ENCODE measurements at places on chromosomes 12 and 14. TPM values are rescaled to one million over a fixed set of nuclear protein-coding genes. Genes with fewer than 3 reads are reported as not detected.

GRCh38 chr12:120971299-120972180 lies 6.8 kb upstream of the HNF1A start:
- DNase-seq = peak; percentile 70
- no peaks in the 10 kb centered on the region for H3K36me3 ChIP-seq
- H3K27me3 ChIP-seq = no peaks in the 10 kb centered on the region

DNA sequence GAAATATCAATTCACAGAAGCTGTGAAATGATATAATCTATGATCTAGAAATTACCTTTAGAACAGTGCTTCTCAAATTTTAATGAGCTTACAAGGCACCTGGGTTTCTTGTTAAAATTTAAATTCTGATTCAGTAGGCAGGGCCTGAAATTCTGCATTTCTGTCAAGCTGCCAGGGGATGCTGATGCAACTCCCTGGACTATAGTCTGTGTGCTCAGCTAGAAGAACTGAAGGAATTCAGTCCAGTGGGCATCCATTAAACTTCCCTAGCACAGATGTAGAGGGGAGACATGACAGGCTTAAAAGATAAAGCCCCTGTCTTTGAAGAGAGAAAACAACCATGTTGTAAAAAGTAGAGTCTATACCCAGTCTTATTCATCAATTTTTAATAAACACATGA lies 441.8 kb downstream of the TMTC2 start:
- H3K4me3 ChIP-seq = no peak overlapping the region
- no peaks in the 10 kb centered on the region for H3K4me1 ChIP-seq
- no peak overlapping the region for H3K27ac ChIP-seq

DNA sequence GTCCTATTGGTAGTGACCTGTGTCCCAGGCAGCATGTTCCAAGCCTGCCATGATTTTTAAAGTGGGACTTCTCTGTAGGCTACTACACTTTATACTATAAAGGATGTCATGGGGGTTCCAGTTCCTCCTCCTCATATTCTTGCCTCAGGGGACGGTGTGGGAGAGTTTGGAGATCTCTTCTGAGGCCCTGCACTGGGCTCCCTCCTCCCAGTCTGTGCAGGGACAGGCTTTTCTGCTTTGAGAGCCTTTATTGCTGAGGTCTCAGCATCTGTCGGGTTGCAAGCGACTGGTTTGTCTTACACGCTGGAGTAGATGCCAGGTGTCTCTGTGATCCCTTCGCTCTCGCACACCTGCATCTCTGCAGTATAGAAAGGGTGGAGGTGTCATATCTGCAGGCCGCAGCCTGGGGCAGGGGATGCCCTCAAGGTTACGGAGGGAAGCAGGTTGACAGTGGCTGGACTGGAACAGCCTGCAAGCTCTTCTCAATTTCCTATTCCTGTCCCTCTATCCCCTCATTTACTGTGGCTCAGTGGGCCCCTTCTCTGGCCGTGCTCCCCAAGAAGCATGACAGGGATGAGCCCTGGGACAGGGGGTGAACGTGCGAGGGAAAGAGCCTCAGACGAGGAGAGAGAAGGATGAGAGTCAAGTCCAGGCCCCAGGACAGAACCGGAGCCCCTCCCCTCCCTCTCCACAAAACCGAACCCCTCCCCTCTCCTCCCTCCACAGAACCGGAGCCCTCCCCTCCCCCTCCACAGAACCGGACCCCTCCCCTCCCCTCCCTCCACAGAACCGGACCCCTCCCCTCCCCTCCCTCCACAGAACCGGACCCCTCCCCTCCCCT lies 51.3 kb downstream of the SLC6A12 start:
- no peaks in the 10 kb centered on the region for H3K36me3 ChIP-seq
- H3K4me1 ChIP-seq = no peaks in the 10 kb centered on the region
- no peak for DNase-seq
- H3K27ac ChIP-seq = no peak overlapping the region

DNA sequence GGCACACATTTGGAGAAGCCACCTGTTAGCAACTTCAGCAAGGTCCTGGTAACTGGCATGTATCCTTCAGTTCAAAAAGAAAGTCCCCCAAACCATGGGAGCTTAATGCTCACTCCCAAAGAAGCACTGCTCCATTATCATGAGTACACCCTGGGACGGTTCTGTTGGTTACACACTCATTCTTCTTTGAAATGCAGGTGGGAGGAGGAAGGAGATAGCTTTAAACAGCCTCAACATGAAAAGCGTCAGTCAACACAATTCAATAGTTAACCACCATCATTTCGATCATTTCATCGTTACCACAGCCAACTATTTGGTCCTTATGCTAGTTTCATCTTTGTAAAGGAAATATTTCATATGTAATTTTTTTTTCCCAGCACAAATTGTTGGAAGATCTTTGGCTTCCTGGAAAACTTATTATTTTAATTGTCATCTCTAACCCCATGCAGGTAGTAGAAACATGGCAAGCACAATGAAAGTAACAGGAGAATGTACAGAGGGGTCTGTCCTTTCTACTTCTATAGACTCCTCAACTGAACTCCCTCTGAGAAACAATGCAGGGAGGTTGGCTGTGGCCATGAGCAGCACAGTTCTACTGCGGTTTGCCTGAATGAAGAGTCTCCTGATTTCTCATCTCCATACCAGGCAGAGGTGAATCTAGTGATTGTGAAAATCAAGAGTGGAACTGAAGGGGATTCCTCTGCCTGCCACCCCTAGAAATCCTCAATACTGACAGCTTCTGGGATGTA lies 196.4 kb upstream of the FOXN3 start:
- peak overlapping the region; percentile 81 for H3K27ac ChIP-seq
- H3K27me3 ChIP-seq = no peaks in the 10 kb centered on the region
- no peak for DNase-seq
- peaks cover 16% of the 10 kb centered on the region for H3K36me3 ChIP-seq

- H3K36me3 ChIP-seq = no peaks in the 10 kb centered on the region
- H3K4me3 ChIP-seq = no peak overlapping the region
- H3K27me3 ChIP-seq = no peaks in the 10 kb centered on the region
- peaks cover 47% of the 10 kb centered on the region for H3K4me1 ChIP-seq
Measured at GRCh38 chr14:91234791-91235114, 9.8 kb downstream of the GPR68 start.

DNA sequence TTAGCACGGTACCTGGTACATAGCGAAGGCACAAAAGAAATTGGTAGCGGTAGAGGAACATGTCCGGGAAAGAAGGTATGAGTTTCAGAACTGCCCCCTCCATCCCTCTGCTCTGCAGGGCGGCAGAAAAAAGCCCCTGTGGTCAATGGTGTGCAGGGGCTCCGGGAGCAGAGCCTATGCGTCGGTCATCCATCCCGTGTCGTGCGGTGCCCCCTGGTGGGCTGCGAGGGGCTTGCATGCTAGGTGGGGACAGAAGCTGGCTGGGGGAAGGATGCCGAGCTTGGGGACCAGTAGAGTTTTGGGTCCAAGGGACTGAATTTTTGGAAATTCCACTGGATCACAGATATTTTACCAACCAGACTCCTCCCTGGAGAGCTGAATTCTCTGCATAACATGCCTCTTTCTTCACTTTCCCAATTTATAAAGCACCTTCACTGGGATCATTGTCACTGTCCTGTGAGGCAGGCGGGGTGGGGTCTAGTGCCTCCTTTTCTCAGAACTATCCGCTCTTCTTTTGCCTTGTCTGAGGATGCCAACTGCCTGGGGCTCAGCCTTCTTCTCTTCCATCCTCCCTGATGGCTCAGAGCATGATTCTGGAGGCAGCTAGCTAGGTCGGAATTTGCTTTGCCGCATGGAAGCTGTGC lies 148.7 kb downstream of the SMOC1 start:
- H3K4me1 ChIP-seq = no peaks in the 10 kb centered on the region
- H3K27me3 ChIP-seq = peaks cover 2% of the 10 kb centered on the region
- no peak overlapping the region for H3K4me3 ChIP-seq
- H3K36me3 ChIP-seq = no peaks in the 10 kb centered on the region
- no peak overlapping the region for H3K27ac ChIP-seq

- H3K4me3 ChIP-seq = no peak overlapping the region
- no peaks in the 10 kb centered on the region for H3K27me3 ChIP-seq
- H3K36me3 ChIP-seq = no peaks in the 10 kb centered on the region
- H3K27ac ChIP-seq = no peak overlapping the region
Measured at GRCh38 chr12:116389990-116390389, 112.5 kb upstream of the MED13L start.

- peaks cover 29% of the 10 kb centered on the region for H3K27me3 ChIP-seq
- no peak for DNase-seq
- no peak overlapping the region for H3K4me3 ChIP-seq
- H3K36me3 ChIP-seq = no peaks in the 10 kb centered on the region
- no peak overlapping the region for H3K27ac ChIP-seq
Measured at GRCh38 chr12:3178671-3179313, 101.6 kb downstream of the TSPAN9 start.

DNA sequence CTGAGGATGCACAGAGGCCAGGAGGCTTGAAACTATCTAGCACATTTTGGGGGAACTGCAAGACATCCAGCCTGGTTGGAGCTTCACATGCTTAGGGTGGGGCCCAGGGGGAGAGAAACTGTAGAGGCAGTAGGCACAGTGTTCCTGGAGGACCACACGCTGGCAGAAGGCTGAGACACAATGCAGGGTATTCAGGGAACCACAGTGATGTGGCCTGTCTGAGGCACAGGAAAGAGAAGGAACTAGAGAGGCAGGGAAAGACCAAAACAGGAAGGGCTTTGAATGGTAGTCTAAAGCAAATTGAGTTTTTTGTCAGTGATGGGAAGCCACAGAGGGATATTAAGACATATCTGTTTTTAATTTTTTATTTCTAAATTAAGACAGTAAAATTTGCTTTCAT lies 100.2 kb upstream of the PRICKLE1 start:
- no peaks in the 10 kb centered on the region for H3K27me3 ChIP-seq

GRCh38 chr12:19646599-19646998 lies 207.3 kb downstream of the AEBP2 start:
- DNase-seq = no peak
- H3K36me3 ChIP-seq = peaks cover 18% of the 10 kb centered on the region
- H3K4me3 ChIP-seq = no peak overlapping the region
- H3K27me3 ChIP-seq = no peaks in the 10 kb centered on the region
- H3K4me1 ChIP-seq = peaks cover 10% of the 10 kb centered on the region
- no peak overlapping the region for H3K27ac ChIP-seq

DNA sequence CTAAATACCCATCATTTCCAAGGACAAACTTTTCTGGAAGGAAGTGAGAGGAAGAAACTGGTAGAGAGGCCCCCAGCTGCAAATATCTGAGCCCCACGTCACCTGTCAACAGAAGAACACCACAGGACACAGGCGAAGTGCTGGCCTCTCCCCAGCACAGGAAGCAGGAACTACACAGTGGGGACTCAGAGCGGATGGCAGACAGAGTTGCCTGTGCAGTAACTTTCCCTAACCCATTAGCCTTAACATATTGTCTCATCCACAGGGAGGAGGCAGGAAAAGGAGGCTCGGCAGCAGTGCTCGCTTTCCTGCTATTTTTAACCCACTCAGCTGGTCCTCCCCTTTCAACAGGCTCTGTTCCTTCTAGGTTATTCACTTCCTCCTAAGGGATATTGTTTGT lies 111.5 kb upstream of the TMPO start:
- DNase-seq = no peak
- no peak overlapping the region for H3K4me3 ChIP-seq
- H3K36me3 ChIP-seq = no peaks in the 10 kb centered on the region
- H3K27me3 ChIP-seq = no peaks in the 10 kb centered on the region
- H3K4me1 ChIP-seq = peaks cover 17% of the 10 kb centered on the region

- H3K27me3 ChIP-seq = peaks cover 58% of the 10 kb centered on the region
- peak overlapping the region; percentile 90 for H3K4me3 ChIP-seq
- no peak for DNase-seq
- H3K36me3 ChIP-seq = peaks cover 12% of the 10 kb centered on the region
- H3K27ac ChIP-seq = no peak overlapping the region
Measured at GRCh38 chr12:64780531-64781279, 21.5 kb upstream of the GNS start.

GRCh38 chr12:1382826-1383225 lies 211.6 kb downstream of the FBXL14 start:
- DNase-seq = no peak
- H3K36me3 ChIP-seq = peaks cover 39% of the 10 kb centered on the region
- no peaks in the 10 kb centered on the region for H3K4me1 ChIP-seq
- no peaks in the 10 kb centered on the region for H3K27me3 ChIP-seq
- no peak overlapping the region for H3K4me3 ChIP-seq

The TAS2R8 gene
- not detected for total RNA-seq

The FGF6 gene
- not detected for total RNA-seq

The VDR gene
- 0.73 TPM for total RNA-seq

The KRT75 gene
- total RNA-seq = not detected

The GPR137C gene
- total RNA-seq = 0.18 TPM

The DPF3 gene
- total RNA-seq = 0.55 TPM

The ABCB9 gene
- 6.2 TPM for total RNA-seq

The TBX5 gene
- total RNA-seq = not detected

Data from naive thymus-derived CD8-positive, alpha-beta T cell (primary cell).